Inflammatory macrophage treated with lipopolysaccharide for 4 hours (primary cell): ENCODE measurements at places on chromosomes 5 and 9.

GRCh38 chr9:135647884-135648283 lies 8.5 kb upstream of the GLT6D1 start:
- no peak for DNase-seq

- DNase-seq, result peak; percentile 40
These were observed 37.7 kb downstream of the NR4A3 start for GRCh38 chr9:99859243-99859980.

DNA sequence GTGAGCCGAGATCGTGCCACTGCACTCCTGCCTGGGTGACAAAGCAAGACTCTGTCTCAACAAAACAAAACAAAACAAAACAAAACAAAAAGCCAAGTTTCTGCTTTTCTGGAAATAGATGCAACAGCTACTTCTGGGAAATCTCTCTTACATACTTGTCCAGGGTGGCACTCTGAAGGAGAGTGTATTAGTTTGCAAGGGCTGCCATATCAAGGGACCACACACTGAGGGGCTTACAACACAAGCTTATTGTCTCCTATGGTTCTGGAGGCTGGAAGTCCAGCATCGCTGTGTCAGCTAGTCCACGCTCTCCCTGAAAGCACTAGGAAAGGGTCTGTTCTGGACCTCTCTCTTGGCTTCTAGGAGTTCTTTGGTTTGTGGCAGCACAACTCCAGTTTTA lies 277.9 kb upstream of the WWC1 start:
- DNase-seq, result no peak

- DNase-seq, result no peak
These were observed 153.4 kb upstream of the POU5F2 start for GRCh38 chr5:93894601-93895354.

DNA sequence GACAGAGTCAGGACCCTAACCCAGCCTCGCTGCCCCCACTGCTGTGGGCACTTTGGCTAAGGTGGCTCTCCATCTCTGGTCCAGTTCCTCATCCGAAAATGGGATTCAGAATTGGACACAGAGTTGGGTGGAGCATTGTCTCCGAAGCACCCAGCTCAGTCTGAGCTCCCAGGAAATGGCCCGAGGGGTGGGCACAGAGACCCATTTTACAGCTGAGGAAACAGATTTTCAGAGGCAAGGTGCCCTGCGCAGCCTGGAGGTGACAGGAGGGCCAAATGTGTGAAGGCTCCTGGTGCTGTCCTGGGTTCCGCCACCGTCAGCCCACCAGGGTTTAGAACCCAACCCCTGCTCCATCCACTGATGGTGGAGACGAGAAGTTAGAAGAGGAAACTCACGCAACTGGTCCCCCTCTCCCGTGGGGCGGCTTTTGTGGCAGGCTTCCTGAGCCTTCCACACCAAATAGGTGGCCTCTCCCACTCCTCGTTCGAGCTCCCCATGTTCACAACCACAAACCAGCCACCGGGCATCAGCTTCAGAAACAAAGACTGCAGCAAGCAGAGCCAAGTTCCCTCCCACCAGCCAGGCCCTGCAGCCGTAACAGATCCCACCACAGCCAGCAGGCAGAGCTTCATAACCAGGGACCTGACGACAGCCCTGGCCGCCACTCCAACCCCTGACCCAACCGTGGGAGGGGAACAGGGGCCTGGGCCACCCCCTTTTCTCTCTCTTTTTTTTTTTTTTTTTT lies 90.9 kb upstream of the LMX1B start:
- DNase-seq, result no peak

DNA sequence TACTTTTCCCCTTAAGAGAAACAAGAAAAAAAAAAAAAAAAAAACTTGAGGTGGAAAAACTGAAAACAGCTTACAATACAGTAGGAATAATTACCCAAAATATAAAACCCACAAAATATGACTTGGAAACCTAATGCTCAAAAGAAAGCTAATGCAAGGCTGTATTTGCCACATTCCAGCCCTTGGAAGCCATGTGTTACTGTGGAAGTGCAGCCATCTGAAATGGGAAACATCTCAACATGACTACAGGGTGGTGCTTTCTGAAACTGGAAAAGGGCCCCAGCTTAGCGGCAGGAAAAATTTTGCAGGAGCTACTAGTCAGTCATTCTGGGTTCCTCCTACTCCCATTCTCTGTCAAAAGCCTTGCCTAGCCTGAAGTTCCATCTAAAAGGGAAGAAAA lies 20.4 kb downstream of the CDK5RAP2 start:
- DNase-seq, result no peak

- no peak for DNase-seq
These were observed 424.8 kb downstream of the IRX1 start for GRCh38 chr5:4020400-4020799.

DNA sequence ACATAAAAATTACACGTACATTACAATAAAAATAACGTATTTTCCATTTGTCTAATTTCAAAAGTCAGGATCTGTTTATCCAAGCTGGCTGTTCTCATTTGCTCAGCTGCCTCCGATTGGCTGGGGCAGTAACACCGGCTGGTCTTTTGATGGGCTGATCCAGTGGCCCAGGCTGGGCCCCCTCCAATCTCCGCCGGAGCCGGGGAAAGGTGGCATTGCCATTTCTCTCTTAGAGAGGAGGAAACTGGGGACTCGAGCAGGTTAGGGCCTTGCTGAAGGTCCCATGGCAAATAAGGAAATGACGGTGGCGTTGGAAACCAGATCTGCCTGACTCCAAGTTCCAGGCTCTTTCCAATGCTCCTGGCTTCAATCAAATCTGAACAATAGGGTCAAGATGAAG lies 6.6 kb downstream of the CPLX2 start:
- DNase-seq, result no peak

DNA sequence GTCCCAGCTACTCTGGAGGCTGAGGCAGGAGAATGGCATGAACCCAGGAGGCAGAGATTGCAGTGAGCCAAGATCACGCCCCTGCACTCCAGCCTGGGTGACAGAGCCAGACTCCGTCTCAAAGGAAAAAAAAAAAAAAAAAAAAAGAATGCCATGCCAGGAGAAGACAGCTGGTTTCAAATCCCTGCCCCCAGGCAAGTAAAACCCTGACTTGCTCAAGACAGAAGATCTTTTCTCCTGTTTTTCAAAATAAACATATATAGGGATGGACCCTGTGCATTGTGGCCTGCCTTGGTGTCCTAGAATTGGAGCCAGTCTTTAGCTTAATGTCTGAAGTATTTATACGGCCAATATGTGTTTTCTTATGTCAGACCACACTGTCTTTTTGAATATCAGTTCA lies 177.1 kb downstream of the NR3C1 start:
- DNase-seq, result no peak

- DNase-seq, result peak; percentile 90
These were observed at the start of gene ACO1 for GRCh38 chr9:32384364-32385151. Gene ACO1 (plus strand): TSS chr9:32384643. CDS start chr9:32405507, 20,864 bp downstream.

DNA sequence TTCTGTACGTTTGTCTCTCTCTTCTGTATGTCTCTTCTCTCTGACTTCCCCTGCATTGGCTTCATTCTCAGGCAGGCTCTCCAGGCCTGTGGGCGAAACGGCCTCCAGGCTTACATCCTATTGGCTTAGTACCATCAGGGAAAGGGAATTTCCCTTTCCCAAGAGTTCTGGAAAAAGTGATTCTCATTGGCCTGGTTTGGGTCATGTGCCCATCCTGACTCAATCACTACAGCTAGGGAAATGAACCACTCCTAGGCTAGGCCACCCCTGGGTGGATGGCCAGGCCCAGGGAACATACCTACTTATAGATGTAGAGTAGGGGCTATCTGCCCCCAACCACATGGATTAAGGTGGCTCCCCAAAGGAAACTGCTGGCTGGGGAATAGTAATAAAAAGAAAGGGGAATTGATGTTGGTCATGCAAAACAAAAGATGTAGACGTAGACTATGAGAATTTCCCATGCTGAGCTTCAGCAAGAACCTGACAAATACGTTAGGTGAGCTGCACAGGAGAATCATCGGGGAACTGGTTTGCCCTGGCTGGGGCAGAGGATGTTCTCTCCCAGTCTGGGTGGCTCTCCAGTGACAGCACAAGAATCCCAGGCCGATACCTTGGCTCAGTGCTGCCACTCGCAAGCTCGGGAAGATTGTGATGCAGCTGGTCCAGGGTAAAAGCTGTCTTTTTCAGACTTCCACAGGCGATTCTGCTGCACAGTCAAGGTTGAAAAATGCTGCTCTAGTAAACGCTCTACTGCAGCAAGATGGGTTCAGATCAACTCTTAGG lies 3.7 kb upstream of the EGR1 start:
- DNase-seq, result peak; percentile 84

DNA sequence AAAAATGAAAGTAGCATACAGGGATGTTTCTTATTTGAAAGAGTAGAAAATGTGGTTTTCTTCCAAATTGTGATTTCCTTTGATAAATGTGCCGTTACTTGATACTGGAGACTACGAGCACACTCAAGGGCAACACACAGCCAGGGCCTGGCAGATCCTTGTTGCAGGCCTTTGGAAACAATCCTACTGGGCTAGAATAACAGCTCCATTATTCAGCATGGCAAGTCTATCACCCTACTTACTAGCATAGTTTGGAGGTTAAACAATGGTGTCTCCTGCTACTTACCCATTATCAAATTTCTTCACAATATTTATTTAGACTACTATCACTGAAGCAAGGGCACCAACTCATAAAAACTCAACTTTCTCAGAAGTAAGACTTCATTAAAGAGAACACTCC lies 140.8 kb upstream of the ZNF608 start:
- no peak for DNase-seq

- DNase-seq, result no peak
These were observed 241.9 kb upstream of the NREP start for GRCh38 chr5:111998871-111999270.

DNA sequence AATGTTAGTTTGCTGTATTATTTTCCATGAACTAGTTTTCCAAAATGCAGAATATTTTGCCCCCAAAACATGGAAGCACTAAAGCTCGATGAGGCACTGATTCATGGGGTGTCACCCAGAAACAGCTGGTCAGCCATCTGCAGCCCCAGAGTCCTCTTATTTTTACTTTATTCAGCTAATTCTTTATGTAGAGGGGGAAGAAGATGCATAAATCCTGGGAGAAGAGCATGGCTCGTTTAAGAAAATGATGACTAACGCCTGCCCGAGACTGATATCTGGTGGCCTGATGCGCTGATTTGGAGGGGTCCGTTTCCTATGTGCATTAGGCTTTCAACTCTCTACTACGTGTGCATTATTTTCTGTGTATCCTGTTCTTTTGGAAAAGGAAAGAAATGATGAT lies 390.3 kb upstream of the MEF2C start:
- no peak for DNase-seq

DNA sequence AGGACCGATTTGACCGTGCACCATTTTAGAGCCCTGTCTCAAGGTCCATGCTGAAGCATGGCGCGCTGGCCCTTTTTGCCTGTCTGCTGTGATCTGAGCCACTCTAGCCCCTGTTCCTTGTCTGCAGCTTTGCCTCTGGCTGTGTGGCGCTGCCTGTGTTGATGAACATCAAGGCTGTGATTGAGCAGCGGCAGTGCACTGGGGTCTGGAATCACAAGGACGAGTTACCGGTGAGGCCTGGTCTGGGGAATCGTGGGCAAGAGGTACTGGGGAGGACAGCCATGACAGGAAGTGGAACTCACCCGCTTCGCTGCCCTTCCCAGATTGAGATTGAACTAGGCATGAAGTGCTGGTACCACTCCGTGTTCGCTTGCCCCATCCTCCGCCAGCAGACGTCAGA lies 6.3 kb downstream of the NHP2 start:
- DNase-seq, result no peak

DNA sequence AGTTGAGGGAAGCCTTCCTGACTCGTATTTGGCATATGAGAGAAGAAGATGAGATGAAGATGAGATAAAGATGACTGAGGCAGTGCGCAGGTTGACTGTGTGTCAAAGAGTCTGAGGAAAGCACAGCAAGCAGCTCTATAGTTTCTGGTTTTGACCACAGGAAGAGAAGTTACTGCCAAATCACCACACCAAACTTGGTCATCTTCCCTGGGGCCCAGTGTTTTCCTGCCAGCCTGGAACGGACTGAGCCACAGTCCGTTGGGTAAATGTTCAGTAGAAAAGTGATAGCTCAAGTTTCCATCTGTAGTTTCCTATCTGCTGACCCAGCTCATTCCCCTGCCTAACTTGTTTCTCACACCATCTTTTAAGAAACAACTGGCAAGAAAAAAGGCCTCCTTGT lies 80.7 kb upstream of the ADAMTS19 start:
- no peak for DNase-seq

DNA sequence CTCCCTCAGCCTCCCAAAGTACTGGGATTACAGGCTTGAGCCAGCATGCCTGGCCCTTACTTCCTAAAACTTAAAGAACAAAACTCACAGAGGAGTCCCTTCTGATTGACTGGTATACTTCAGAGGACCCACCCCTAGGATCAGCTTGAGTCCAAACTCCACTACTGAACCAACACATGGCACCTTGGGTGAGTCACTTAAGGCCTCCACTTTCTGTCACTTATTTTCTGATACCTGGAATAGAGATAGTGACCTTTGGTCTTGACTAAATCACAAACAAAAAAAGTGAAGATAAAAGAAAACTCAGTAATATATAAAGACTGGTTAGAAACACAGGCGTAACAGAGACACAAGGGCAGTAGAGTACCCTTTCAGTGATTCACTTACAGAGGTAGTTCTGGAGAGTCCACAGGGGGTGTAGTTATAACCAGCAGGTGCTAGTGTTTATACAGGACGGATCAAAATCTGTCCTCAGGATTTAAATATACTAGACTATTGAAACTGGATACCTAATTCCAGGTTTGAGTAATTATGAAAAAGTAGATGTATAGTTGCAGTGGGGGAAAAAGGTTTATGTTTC lies 274.3 kb upstream of the ANKRD55 start:
- no peak for DNase-seq

DNA sequence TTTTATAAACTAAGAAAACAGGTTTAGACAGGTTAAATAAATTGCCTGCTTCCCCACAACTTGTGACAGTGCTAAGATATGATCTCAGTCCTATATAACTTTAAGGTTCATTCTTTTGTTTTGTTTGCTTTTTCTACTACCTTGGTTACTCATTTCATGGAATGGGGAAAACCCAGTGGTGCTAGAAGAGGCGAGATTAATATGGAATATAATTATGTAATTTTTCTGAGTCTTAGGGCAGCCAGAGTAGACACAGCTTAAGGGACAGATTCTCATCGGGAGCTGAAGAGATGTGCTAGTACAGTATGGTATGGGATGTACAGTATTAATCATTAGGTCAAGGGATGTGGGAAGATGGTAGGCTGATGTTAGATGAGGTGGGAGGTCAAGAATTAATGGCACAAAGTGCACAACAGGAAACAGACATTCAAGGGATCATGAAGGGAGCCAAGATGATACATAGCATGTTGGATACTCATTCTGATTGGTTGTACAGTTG lies 6.2 kb downstream of the TRIM32 start:
- no peak for DNase-seq

DNA sequence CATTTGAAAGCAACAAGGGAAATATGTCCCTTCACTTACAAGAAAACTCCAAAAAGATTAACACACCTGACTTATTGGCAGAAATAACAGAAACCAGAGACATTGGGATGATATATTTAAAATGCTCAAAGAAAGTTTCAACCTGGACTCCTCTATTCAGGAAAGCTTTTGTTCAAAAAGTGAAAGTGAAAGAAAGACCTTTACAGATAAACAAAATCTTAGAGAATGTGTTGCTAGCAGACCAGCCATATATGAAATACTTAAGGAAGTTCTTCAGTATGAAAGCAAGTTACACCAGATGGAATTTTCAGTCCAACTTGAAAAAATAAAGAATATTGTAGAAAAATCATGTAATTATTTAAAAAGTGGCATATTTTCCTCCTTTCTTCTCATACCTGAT lies 1075.1 kb downstream of the NR2F1-AS1 start:
- DNase-seq, result no peak

GRCh38 chr9:77417566-77417965 lies 230.6 kb downstream of the GNA14 start:
- DNase-seq, result peak; percentile 78
